ENCODE measurements at places on chromosomes 1 and 21.

- DNase-seq = no peak
These were observed 89.8 kb upstream of the TMPRSS15 start for GRCh38 chr21:18493422-18493821.

DNA sequence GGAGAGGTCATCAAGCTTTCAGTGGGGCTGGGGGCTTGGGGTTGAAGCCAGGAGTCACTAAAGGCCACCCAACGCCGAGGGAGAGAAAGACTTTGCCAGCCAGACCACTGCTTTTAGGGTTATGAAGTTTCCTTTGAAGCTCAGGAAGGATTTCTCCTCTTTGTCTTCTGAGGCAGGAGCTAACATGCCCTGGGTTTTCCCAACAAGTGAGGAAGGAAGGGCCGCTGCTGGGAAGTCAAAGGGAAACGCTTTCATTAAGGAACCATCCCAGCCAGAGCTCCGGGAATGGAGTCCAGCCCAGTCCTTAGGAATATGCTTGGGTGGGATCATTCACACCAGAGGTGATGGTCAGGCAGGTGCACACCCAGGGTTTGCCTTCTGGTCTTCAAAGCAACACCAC lies 436.9 kb downstream of the PRDM2 start:
- no peak for DNase-seq

DNA sequence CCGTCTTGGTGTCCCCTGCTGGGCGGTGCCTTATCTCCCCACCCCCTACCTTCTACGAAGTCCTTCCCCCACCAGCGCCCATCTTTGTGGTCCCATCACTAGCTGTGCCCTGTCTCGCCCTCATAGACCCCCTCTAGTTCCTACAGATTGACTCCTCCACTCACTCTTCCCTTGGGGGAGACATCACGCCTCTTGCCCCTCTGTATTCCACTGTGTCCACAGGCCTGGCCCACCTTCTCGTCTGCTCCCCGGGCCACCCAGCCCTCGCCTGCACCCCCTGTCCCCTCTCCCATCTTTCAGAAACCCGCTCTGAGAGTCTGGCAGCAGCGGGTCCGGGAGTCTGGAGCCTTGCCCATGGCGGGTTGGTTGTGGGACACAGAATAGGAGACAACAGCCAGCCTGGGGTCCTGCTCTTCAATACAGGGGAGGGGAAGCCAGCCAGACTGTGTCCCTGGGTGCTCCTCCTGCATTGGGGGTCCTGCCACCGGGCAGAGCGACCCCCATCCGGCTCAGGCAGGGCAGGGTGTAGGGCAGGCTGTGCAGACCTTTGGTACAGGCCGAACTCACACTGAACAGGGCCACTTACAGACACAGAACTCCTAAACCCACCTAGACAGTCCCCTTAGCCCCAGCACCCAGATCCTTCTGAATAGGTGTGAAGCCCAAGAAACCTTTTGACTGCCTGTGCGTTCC lies 1.1 kb downstream of the RNF187 start:
- no peak for DNase-seq

DNA sequence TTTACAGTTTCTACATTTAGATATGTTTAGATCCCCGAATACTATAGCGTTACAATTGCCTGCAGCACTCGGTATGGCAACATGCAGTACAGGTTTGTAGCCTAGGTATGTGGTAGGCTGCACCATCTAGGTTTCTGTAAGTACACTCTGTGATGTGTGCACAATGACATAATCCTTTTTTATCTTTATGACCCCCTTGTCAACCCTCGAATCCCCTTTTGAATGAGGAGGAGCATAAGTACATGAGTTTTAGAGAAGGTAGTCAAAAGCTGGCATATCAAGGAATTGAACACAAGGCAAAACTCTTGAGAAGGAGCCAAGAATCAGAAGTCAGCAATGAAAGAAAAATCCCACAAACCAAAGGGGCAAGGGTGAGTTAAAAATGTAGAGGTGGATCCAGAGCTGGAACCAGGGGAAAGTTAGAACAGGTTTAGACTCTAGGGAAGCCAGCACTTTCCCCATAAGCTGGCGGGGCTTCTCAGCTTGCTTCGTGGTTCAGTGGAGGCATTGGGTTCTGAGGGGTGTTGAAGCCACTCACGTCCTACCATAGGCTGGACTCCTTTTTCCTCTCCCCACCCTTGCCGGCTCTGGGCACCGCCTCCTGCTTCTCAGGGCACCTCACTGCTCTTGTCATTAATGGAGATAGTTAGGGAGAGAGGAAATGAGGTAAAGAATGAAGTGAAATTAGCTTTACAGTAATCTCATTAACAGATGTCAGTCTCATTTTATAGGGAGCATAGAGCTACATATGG lies 31.3 kb downstream of the OLFML3 start:
- no peak for DNase-seq

GRCh38 chr1:25594971-25595370 lies 21.6 kb upstream of the MAN1C1 start:
- no peak for DNase-seq

- no peak for DNase-seq
These were observed 32.0 kb upstream of the AGL start for GRCh38 chr1:99818063-99818699.

- no peak for DNase-seq
These were observed 17.6 kb downstream of the COQ8A start for GRCh38 chr1:226957714-226958113.

DNA sequence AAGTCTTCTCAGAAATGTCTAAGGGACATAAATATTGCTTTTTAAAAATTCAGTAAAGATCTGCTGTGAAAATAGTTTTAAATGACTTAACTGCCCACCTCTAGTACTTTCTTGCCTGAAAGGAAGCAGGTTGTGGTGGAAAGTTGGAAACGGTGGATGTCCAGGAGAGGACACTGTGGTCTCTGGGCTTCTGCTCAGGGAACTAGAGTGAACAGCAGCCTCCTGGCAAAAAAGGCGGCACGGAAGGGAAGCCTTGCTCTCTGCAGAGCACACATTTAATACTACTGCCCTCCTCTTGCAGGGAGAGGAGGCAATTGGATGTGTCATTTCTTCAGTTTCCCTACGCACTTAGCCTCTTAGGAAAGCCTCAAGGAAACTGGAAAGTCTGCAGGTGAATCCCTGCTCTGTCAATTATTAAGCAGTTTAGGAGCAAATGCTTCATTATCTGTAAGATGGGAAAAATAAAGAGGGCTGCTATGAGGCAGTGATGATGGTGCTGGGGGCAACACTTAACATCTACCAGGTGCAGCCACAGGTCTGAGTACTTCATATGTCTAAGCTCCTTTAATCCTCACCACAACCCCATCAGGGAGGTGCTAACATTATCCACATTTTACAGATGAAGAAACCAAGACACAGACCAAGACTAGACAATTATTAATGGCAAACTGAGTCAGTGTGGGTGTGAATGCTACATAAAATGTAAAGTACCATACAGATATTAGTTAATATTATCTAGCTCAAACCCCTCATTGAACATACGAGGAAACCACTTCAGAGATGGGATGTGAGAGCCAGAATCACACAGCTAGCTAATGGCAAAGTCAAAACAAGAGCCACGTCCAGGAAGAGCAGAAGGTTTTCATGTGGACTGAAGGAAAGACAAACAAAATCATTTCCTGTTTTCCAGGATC lies 108.9 kb upstream of the ADAR start:
- no peak for DNase-seq
